ENCODE measurements at places on chromosomes 11 and 22.

GRCh38 chr22:37226514-37226913, 14.2 kb upstream of the SSTR3 start:
- DNase-seq: no peak

- no peak for DNase-seq
Observed at GRCh38 chr11:1783725-1784529, 20.2 kb upstream of the CTSD start.

DNA sequence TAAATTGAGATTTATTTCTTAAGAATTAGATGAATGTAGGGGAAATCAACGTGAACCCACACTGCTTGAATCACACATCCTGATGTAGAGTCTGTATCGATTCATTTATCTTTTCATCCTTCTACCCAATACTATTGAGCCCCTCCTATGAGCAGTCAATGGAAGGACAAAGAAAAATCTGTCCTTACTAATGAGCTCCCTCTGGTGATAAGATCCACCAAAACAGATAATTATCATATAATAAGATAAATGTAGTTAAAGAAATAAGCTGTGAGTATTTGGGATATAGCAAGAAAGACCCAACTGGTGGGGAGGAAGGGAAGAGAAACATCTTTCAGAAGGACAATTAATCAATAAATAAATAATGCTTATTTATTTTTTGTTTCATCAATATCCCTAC, 385.1 kb upstream of the CCDC90B start:
- no peak for DNase-seq

DNA sequence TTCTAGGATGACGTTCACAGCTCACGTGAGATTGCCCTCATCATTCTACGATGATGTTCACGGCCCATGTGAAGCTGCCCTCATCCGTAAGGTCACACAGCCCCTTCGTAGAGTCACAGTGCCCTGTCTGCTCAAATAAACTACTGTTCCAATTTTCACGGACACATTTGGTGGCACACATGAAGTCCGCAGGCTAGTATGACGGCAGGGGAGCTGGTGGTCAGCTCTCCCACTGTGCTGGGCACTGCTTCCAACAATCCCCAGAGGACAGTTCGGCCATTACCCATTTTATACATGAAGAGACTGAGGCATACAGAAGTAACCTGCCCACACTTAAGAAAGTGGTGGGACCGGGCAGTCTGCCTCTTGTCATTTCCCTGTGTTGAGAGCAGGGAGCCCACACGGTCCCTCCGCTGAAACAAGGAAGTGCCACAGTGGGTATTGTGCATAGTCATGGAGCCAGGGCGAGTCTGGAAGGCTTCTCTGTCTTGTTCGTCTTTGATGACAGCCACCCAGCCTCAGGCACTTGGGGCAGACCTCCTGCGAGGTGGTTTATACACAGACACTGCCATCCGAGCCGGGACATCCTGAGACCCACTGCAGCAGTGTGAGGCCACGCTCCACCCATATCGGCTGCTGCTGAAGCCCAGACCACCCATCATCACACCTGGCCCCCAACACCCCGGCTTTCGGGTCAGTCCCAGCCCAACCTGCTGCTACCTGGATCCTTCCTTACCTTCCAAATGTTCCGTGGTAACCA, 114.3 kb downstream of the PHF21B start:
- DNase-seq: no peak

DNA sequence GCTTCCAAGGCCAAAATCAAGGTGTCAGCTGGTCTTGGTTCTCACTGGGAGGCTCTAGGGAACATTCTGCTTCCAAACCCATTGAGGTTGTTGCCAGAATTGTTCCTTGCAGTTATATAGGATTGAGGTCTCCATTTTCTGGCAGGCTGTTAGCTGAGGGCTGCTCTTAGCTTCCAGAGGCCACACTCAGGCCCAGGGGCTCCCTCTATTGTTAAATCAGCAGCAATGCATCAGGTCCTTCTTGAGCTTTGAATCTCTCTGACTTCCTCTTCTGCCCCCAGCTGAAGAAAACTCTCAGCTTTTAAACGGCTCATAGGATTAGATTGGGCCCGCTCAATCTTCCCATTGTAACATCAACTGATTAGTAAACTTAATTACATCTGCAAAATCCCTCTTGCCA, 39.3 kb upstream of the BSX start:
- peak; percentile 55 for DNase-seq

- no peak for DNase-seq
Observed at GRCh38 chr11:62152245-62153086, 28.7 kb downstream of the INCENP start.

DNA sequence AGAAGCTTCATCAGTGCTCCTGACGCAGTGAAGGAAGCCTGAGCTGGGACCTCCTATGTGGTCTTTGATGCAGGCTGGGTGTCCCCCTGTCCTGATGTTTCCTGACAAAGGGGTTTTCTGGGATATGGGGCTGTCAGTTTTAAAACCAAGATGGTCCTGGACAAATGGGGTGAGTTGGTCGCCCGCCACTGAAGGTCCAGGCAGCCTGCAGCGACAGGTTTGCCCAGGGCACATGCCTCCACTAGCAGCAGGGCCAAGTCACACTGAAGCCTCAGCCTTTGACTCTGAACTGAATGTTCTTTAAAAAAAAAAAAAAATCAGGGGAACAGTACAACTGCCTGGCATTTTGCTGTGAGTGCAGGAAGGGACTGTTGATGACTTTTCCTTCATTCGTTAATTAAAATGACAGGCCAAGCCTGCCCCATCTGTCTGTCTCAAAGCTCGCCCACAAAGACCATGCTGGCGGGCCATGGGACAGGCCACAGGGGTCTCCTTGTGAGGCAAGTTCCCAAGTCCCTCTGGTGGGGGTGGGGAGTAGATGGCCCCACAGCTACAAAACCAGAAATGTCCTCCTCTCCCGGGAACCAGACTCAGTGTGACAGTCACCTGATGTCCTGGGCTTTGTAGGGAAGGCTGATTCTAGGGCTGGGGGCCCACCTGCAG, 274.8 kb downstream of the CTTN start:
- no peak for DNase-seq

- DNase-seq: no peak
Observed at GRCh38 chr11:1209371-1210057, 13.4 kb upstream of the MUC5B start.

GRCh38 chr11:11538277-11538960, 83.4 kb downstream of the GALNT18 start:
- no peak for DNase-seq

DNA sequence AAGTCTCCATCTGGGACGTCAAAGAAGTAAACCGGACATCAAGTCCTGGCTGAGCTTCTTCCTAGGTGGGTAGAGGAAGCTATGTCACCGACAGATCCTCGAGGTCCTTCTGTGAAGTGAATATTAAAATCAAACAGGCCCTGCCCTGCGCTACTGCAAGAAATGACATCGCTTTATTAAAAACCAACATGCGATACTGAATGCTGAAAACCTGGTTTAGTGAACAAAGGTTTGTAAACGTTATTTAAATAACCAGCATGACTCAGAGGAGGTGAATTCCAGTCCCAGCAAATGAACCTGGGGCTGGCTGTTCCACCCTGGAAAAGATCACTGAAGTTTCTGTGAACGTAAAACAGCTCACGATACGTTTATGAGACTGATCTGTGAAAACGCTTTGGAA, 645 bp downstream of the RTCB start:
- DNase-seq: peak; percentile 9

GRCh38 chr11:15965562-15966250, 390.6 kb downstream of the SOX6 start:
- DNase-seq: no peak

GRCh38 chr22:39197578-39197977, 45.1 kb upstream of the CBX7 start:
- DNase-seq: no peak

DNA sequence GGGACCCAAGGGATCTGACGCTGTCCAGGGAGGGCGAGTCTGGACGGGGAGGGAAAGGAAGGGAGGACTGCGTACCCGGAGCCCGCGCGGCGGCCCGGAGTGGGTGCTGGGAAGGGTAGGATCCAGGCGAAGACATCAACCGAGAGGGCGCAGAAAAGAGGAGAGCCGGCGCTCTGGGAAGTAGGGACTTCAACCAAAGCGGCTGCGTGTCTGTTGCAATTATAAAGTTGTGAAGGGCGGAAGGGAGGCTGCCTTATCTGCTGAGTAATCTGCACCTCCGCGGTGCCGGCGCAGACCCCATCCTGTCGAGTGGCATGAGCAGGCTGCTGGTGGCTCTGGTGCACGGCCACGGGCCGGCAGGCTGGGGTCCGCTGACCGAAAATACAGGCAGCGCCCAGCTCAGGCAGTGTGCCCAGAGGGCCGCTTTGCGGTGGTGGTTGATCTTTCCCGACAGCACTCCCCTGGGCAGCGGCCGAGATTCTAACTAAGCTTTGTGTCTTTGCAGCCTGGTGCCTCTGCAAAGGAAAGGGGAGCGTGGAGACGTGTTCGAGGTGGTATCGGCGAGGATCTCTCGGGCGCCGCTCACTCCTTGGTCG, 978 bp downstream of the C11orf87 start:
- peak; percentile 28 for DNase-seq

DNA sequence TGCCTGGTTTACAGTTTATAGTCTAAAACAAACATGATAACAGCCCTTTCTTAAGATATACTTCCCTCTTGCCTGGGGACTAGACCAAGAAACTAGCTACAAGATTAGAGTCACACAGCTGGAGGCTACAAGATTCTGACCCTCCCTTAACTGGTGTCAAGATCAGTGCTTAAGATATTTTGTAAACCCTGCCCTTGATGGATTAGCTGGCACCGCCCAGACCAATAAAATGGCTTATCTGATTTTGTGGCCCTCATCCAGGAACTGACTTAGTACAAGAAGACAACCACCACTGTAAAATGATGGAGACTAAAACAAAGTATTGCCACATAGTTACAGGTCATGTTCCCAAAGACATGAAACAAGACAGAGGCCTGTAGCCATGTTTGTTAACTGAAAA, 53.4 kb downstream of the FAM181B start:
- no peak for DNase-seq

GRCh38 chr11:78946945-78947902, 372.6 kb upstream of the NARS2 start:
- DNase-seq: peak; percentile 68

GRCh38 chr11:74072286-74072685, 63.4 kb upstream of the UCP3 start:
- DNase-seq: no peak

- DNase-seq: peak; percentile 66
Observed at GRCh38 chr11:109864834-109865547, 228.2 kb upstream of the ZC3H12C start.

GRCh38 chr11:61869429-61869707, 22.0 kb downstream of the FADS3 start:
- DNase-seq: no peak

DNA sequence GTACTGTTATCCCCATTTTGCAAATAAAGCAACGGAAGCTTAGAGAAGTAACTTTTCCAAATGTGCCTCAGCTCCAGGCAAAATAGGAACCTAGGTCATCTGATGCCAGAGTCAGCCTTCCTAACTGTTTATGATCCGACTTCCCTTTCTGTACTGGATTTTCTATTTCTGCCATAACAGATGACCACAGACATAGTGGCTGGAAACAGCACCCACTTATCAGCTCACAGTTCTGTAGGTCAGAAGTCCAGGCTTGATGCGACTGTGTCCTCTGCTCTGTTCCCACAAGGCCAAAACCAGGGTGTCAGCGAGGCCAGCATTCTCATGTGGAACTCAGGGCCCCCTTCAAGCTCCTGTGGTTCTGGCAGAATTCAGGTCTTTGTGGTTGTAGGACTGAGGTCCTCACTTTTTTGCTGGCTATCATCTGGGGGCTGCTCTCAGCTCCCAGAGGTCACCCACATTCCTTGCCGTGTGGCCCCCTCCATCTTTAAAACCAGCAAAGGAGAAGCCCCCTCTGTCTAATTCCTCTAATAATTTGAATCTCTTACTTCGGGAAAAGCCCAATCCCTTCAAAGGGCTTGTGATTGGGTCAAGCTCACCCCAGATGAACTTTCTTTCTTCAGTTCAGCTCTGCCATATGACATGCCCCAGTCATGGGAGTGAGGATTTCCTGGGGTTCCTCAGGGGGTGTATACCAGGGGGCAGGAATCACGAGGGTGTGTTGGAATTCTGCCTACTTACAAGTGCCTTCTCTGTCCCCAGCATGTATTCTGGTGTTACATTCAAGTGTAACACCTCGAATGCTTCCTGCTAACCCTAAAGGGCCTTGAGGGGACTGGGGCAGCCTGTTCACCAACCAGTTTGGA, 15.3 kb downstream of the KCNJ5 start:
- DNase-seq: no peak

GRCh38 chr11:18608376-18608775, 8.8 kb downstream of the MISFA start:
- DNase-seq: no peak

- no peak for DNase-seq
Observed at GRCh38 chr11:100757646-100758045, 70.6 kb downstream of the ARHGAP42 start.

GRCh38 chr11:130749216-130749615, 167.1 kb downstream of the SNX19 start:
- DNase-seq: no peak

DNA sequence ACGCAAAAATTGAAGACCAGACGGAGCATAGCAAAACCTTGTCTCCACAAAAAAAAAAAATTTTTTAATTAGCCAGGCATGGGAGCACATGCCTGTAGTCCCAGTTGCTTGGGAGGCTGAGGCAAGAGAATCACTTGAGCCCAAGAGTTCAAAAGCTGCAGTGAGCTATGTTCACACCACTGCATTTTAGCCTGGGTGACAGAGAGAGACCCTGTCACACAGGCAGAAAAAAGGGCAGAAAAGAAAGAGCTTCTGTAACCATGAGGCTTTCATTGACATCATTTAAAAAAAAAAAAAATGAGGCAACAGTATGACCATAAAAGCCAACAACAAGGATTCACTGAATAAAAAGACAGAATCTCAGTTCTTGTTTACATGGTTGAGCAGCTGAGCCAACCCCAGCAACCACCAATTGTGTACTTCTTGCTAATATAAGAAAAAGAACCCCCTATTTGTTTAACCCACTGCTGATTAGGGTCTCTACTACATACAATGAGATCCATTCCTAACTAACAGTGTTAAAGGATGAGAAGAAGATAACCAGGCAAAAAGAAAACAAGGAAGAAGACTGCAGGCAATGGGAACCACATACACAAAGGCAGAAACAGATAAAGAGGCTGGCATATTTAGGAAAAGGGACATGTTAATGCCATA, 86.2 kb upstream of the SCUBE2 start:
- DNase-seq: no peak

DNA sequence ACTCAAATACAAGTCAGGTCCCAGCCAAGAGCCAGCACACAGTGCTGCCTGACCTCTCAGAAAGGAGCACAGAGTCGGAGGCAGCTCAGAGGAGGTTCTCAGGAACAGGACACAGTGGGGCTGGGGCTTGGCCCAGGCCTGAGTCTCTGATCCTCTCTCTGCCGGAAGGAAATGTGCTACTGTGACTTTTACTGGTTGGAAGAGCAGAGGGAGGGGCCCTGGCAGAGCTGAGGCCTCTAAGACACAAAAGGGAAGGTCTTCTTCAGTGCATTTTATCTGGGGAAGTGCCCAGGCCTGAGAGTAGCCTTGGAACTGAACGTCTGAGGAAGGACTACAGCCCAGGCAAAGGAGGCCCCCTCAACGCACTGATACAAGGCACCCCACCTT, 16.2 kb upstream of the CASTOR1 start:
- no peak for DNase-seq

- no peak for DNase-seq
Observed at GRCh38 chr11:1822648-1823375, 12.0 kb upstream of the SYT8 start.

- DNase-seq: peak; percentile 94
Observed at GRCh38 chr11:116471608-116472256, 301.1 kb downstream of the BUD13 start.
